CD8-positive, alpha-beta T cell (primary cell): ENCODE measurements at places on chromosomes 11 and 22.

GRCh38 chr11:5719703-5720495 lies 16.3 kb upstream of the OR56B1 start:
- DNase-seq, result no peak

DNA sequence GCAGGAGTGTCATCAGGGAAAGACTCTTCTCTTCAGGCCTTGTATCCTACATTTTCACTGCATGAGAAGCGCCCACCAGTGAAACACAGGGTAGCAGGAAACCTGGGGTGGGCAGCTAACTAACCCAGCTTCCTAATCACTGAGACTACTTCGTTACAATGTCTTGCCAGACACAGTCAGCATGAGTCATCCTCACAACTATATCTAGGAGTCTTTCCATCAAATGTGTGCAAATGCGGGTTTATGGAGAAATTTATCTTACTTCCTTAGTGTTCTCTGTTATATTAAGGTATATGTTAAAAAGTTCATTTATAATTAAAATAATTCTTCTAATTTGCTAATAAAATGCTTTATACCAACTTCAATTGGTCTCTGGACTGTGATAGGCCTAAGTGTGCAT lies 79.9 kb upstream of the RAB1B start:
- no peak for DNase-seq

GRCh38 chr11:58494101-58494500 lies 13.8 kb downstream of the OR5B21 start:
- DNase-seq, result no peak

DNA sequence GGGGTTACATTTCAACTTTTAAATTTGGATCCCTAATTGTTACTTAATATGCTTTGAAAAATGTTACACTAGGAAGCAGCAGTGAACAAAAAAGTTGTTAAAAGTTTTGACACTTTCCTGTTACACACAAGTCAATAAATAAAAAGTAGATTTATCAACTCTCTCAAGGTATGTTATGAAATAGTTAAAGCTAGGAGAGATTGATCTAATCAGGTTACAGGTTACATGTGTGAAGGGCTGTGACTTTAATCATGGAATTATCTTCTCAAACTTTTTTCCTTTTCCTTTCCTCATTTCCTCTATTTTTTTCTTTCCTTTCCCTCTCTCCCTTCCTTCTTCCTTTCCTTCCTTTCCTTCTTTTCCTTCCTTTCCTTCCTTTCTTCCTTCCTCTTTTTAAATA lies 77.0 kb upstream of the RAB38 start:
- DNase-seq, result no peak

DNA sequence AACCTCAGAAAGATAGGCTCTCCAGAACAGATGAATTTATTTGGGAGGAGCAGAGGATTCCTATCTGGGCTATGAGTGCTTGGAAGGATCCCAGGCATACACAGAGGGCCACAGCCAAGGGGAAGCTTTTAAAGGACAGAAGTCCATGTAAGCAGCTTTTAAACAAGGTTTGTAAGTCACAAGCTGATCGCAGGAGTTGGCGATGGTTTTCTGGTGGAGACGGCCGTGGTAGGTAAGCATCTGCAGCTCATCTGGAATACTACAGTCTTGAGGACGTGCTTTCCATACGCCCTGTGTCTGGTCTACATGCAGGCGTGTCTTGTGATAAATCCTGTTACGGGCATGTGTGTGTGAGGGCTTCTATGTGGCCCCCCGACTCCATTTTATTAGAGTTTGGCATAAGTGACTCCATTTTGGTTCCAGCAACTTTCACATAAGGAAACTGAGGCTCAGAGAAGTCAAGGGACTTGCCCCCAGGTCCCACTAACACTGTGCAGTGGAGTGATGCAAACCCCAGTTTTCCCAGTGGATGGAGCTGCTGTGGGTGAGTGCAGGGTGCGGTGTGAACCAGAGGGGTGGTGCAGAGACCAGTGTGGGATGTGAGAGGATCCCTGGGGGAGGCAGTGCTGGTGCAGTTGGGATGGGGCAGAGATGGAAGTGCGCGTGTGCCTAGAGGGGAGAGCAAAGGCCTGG lies 11.8 kb upstream of the ACY3 start:
- peak; percentile 1 for DNase-seq
